Colonic mucosa (tissue), 4 donors: ENCODE measurements at places on chromosomes 7 and 10.

DNA sequence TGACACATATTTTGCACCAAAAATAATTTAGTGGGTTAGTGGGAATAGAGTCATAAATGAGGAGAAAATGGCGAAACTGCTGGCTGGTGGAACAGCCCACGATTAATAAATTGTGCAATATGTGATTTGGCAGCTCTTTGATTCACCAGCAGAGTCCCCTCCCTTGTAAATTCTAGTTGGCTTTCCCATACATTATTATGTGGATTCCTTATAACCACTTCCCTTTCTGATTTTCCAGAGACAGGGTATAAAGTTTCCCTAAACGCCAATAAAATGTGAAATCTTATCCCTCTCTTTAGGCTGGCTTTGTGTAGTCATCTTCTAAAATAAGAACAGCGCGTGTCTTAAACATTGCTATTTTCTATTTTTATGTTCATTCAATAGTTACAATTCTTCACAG is 149.4 kb upstream of the FERD3L start:
- no peak for DNase-seq

DNA sequence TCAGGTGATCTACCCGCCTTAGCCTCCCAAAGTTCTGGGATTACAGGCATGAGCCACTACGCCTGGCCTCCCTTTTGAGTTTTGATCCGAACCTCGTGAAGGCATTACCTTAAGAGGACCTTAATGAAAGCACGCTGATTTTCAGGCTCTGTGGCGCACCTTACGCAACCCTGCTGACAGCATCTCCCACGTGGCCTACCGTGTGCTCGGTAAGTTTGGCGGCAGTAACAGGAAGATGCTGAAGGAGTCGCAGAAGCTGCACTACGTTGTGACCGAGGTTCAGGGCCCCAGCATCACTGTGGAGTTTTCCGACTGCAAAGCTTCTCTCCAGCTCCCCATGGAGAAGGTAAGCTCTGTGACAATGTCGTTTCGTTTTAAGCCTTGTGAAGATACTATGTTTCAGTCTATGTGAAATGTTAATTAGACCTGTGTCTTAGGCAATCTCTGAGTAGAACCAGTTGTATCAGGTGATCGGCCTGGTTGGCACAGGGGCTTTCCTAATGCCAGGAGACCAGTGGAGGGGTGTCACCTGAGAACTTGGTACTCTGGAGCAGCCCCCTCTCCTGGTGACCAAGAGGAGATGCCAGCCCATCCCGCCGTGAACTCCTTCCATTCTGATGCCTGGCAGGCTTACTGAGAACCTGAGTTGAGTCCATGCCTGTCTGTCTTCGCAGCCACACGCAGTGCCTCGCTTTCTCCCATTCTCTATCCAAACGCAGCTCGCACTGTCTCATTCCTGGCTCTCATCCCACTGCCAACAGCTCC is 43.5 kb downstream of the TRRAP start:
- DNase-seq: no peak

DNA sequence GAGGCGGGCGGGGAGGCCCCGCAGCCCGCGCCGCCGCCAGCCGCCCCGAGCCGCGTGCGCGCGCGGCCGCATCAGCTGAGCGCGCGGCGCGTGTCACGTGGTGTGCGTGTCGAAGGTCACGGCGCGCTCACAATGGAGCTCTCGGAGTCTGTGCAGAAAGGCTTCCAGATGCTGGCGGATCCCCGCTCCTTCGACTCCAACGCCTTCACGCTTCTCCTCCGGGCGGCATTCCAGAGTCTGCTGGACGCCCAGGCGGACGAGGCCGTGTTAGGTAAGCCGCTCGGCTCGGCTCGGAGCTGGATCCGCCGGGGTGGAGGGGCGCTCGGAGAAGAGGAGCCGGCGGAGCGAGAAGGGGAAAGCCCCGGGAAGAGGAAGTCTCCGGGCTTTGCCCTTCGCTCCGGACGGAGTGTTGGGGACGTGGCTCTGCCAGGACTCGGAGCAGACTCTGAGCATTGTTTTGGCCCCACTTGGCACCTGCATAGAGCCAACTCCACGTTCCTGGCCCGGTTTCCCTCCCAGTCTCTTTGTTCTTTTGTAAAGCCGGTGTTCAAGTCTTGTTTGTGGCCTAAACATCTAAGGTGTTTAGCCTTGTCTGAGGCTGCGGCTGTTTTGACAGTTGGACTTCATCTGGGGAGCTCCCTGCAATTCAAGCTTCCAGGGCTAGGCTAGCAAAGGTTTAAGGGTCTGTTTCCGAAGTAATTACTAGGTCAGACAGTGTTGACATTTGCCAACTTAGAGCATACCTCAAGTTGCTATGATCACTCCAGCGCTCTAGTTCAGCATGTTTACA is at the start of gene COMMD3:
COMMD3 (plus strand) TSS at position 103 of the 790 bp plus-strand sequence; CDS start at position 133, 30 bp downstream.
- peak; percentile 88 for DNase-seq

DNA sequence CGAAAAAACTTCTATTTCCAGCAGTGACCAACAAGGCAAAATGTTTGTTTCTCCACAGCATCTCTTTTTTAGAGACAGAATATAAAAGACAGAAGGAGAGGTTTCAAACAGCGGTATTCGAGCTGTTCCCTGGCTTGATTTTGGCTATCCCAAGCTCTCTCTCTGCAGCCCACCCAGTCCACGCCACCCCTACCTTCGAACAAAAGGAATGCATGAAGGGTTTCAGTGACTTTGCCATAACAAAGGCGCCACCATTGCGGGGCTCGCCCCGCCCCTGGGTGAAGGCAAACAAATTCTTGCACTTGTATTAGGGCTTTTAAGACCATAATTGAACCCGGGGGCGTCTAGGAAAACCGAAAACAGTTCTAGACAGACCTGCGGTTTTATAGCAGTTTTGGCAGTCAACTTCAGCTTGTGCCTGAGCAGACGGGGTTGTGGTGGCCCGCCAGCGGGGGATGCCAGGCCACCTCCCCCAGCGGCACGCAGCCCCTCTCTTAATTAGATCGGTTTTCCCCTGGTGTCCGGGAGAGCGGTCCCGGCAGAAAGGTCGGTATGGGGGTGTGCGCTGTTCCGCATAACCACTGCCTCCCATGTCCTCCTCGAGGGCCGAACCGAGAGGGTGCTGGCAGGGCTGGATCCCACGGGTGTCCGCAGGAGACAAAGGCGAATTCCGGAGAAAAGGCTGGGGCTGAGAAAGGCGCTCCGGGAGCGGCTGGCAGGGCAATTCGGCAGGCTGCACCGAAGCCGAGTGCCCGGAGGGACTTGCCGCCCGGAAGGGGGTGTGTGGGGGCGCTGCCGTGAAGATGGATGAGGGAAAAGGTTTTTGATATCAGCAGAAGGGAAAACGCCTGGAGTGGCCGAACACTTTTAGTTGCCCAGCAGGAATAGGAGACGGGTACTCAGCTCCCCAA is 2.7 kb upstream of the HOXA11 start:
- no peak for DNase-seq

DNA sequence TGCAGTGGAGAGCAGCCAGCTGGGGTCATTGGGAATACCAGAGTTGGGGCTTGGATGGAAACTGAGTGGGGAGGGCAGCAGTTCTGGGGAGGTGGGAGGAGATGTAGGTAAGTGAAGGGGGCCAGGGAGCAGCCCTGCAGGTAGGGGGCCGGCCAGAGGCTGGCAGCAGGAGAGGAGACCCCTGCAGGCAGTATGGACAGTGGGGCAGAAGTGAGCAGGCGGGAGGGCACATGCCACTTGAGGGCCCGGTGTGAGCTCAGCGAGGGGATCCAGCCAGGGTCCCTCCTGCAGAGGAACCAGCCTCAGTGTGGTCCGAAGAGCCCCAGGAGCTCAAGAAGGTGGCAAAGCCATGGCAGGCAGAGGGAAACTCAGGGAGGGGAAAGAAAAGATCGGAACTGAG is 75.4 kb downstream of the WDR11 start:
- no peak for DNase-seq

- no peak for DNase-seq
Observed at GRCh38 chr7:79009647-79010046, 443.8 kb downstream of the MAGI2 start.
